Fibroblast of skin of right biceps (primary cell): ENCODE measurements at places on chromosomes 2 and 18.

GRCh38 chr2:145789636-145790035 is 1269.7 kb upstream of the ZEB2 start:
- no peak for DNase-seq

DNA sequence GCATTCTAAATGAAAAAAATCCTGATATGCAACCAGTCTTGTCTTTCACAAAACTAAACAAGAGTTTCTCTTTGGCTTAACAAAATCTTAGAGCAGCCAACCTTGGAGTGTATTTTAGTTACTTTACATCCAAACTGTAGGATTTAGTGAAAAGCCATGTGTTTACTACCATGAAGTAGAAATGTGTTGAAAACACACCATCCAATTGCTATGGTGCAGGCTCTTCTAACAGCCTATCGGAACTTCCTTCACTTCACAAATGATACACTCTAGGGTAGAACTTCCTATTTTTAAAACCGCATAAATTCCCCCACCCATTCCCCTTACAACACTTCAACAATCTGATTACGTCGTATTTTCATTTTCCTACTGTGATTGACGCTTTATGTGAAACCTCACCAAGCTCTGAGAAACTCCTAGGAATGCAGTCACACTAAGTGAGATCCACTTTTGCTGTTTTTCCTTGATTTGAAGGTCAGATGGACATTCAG is 74.4 kb upstream of the MAP4K4 start:
- no peak for DNase-seq

DNA sequence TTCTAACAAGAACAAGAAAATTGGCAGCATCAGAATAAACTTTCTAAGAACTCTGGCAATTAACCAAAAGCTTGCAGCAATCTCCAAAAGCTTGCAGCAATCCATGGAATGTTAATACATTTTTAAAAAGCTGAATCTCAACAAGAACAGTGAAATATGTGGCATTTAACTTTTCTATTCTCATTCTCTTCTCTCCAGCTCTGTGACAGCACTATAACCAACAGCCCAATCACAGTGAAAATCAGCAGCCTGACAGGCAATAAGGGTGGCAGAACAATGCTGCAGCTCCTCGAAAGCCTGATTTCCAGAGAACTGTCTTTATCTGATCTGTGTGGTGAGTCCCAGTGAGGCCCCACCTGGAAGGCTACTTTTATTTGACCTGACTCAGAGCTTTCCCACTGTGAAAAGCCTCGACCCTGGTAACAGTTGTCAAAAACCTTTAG is 60.0 kb downstream of the TMEM131 start:
- DNase-seq: peak; percentile 87

DNA sequence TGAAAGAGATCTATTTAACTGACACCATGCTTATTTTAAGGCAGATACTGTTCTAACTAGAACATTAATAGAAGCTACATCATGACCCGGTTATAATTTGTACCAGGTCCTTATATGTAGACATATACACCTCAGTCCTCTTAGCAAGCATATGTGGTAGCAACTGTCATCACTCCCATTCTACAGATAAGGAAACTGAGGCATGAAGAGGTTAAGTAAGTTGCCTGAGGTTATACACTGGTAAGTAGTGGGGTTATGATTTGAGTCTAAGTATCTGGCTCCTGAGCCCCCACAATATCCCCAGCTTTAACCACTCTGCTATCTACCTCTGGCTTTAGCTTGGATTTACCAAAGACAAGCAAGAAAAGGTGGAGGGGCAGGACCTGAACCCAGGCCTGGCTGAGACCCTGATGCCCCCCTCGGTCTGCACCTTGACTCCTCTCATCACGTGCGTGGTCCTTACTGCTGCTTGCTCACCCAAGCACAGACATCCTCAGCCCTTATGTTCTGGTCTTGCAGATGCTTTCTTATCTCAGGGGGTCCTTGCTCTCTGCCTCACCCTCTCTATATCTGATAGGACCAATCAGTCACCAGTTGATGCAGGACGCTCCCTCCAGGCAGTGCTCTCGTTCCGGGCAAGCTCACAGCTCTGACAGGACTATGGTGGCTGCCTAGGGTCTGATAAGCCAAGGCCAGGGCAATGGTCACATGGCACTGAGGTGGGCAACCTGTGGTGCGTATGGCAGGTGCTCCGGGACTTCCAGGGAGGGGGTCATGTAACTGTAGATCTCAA is 4.0 kb downstream of the DYSF start:
- no peak for DNase-seq

- peak; percentile 2 for DNase-seq
These were observed 161.9 kb downstream of the SUCLG1 start for GRCh38 chr2:84297155-84297554.

DNA sequence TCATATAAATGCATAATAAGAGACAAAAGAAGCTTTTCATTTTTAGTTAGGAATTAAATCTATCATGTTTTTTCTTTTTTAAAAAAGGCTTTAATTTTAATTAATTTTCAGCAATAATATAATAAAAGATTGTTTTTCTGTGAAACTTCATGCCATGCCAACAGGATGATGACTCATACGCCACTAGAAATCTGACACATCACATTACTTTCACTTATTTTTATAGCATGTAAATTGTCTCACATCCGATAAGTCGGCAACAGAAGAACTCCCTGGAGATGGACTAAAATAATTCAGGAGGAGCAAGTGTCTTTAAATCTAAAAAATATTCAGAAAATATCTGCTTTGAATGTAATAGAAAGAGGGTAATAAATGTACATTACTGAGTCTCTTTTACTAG is 1024.2 kb upstream of the ACVR2A start:
- DNase-seq: peak; percentile 36

DNA sequence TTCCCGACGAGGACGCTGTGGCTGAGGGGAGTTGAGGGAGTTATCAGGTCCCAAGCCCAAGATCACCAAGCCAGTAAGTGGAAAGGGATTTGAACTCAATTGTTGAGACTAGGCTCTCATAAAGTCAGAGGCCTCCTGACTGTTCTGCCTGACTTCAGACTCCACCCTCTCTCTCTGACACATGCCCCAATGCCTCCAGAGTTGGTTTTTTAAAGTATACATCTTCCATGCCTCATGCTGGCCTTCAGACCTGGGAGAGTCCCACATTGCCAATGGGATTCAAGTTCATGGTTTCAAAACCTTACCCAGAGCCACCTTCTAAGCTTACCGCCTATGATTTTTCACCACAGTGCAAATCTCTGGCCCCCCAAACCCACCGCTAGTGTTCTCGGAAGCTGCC is 100.8 kb downstream of the RTN4 start:
- DNase-seq: no peak

GRCh38 chr2:236679884-236680860 is 110.5 kb downstream of the ACKR3 start:
- DNase-seq: peak; percentile 93

DNA sequence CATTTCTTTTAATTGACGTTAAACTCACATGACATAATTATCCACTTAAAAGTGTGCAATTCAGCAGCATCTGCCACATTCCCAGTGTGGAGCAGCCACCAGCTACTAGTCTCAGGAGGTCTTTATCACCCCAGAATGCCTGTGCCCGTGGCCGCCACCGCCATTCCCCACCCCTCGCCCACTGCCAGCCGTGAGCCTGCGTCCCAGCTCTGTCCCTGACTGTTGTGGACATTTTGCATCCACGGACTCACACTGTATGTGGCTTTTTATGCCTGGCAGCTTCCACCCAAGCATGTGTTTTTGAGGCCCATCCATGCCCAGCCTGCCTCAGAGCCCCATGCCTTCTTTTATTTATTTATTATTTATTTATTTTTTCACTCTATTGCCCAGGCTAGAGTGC is 9.2 kb downstream of the BOK start:
- DNase-seq: no peak

- no peak for DNase-seq
These were observed 308.5 kb downstream of the TNS1 start for GRCh38 chr2:217694291-217694690.

DNA sequence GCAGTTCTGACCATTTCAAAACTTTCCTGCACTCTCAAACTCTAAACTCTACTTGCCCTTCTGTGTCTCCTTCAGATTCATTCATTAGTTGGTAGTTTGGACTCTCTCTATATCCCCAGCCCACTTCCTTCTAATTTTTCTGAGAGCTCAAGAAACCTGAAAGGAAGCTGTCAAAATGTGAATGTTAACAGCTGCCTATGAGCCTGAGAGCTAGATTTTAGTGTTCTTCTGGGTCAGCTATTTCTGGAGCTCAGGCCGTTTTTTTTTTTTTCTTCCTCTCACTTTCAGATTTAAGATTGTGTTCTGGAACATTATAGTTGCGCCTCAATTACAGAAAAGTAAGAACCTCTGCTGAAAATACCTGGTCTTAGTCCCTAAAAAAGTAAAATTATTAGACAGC is 73.1 kb downstream of the RTN4 start:
- DNase-seq: no peak

GRCh38 chr2:8456151-8457091 is 225.4 kb upstream of the ID2 start:
- DNase-seq: no peak
